Stimulated activated CD4-positive, alpha-beta T cell treated with anti-CD3 and anti-CD28 coated beads, Interleukin-1b, Interleukin-23, amount 100 ng/mL, for 48 hours (primary cell): ENCODE measurements at places on chromosomes 4 and X.

- no peak for DNase-seq
These were observed 86.9 kb downstream of the MBNL3 start for GRCh38 chrX:132401935-132402334.

DNA sequence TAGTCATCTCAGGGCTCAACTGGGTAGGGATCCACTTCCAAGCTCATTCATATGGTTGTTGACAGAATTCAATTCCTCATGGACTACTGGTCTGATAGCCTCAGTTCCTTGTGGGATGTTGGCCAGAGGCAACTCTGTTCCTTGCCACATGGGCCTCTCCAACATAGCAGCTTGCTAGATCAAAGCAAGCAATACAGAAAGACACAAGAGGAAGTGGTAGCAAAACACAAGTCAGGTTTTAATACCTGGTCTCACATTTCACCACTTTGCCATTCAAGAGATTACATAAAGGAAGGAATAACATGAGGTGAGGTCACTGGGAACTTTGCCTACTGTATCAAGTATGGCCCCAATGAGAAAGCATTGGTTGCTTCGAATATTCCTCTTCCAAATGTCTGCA is 79.2 kb downstream of the PRSS12 start:
- DNase-seq = no peak

DNA sequence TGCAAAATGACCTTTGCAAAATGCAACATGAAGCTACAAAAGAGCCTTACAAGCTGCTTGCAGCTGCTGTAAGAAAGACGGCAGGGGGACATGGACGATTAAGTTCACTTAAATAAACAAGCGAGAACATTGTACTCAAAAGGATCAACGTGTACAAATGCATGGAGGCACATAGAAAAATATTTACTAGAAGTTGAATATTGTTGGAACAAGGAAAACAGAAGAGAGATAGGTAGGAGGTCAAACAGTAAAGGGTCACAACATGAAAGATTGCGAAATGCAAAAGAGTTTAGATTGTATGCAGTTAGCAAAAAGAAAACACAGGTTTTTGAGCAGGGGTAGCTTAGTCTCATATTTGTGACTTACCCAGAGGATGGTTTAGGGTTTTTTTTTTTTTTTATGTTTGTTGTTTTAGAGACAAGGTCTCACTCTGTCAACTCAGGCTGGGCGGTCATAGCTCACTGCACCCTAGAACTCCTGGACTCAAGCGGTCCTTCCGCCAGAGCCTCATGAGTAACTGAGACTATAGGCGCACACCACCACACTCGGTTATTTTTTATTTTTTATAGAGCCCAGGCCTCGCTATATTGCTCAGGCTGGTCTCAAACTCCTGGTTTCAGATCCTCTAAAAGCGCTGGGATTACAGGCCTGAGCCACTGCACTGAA is 1.4 kb upstream of the PHF8 start:
- DNase-seq = no peak

DNA sequence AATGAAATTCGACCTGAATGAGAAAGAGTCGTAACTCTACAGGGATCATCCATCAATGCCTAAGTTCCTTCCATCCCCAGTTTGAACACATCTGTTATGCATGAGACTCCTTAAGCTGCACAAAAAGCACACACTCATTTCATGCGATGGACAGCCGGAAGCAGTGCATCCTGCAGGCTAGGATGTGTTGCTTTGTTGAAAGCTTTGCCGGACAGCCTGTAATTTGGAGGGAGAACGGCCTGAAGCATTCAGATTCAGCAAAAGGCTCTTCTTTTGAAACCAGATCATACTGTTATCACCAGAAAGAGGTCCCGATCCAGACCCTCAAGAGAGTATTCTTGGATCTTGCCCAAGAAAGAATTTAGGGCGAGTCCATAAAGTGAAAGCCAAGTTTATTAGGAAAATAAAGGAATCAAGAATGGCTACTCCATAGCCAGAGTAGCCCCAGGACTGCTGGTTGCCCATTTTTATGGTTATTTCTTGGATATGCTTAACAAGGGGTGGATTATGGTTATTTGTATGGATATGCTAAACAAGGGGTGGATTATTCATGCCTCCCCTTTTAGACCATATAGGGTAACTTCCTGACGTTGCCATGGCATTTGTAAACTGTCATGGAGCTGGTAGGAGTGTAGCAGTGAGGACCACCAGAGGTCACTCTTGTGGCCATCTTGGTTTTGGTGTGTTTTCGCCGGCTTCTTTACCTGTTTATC is 48.1 kb upstream of the DHRSX start:
- no peak for DNase-seq

GRCh38 chrX:39267176-39267575 is 465.9 kb downstream of the MID1IP1 start:
- no peak for DNase-seq

DNA sequence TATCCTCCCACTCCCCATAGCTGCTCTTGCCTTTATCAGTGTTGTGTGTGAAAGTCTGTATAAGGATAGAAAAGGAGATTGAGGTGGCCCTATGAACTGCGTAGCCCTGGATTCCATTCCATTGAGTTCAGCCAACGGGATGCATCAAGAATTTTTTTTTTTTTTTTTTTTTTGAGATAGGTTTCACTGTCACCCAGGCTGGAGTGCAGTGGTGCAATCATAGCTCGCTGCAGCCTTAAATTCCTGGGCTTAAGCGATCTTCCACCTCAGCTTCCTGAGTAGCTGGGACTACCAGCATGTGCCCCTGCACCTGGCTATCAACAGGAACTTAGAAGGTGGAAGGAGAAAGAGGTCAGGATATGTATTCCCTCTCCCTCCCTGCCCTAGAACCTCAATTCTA is 187.2 kb upstream of the SPRY1 start:
- DNase-seq = no peak

GRCh38 chr4:141425124-141425523 is 204.4 kb downstream of the ZNF330 start:
- no peak for DNase-seq

GRCh38 chrX:111465669-111466068 is 45.8 kb upstream of the SERTM2 start:
- no peak for DNase-seq

DNA sequence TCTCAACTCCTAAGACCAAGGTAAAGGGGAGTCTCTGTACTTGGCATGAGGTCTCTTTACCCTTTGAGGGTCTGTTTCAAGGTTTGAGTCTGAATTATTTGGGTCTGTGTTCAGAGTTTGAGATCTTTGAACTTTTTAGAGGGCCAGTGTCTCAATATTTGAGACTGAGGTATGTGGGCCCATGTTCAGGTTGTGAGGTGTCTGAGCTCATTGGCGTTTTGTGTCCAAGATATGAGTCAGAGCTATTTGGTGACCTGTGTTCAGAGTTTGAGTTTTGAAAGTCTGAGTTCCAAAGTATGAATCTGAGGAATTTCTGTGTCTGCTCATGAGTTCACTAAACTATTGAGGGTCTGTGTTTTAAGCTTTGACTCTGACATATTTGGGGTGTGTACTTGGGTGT is 36.7 kb upstream of the PAGE4 start:
- DNase-seq = no peak
